ENCODE measurements at places on chromosomes 13 and 19.

DNA sequence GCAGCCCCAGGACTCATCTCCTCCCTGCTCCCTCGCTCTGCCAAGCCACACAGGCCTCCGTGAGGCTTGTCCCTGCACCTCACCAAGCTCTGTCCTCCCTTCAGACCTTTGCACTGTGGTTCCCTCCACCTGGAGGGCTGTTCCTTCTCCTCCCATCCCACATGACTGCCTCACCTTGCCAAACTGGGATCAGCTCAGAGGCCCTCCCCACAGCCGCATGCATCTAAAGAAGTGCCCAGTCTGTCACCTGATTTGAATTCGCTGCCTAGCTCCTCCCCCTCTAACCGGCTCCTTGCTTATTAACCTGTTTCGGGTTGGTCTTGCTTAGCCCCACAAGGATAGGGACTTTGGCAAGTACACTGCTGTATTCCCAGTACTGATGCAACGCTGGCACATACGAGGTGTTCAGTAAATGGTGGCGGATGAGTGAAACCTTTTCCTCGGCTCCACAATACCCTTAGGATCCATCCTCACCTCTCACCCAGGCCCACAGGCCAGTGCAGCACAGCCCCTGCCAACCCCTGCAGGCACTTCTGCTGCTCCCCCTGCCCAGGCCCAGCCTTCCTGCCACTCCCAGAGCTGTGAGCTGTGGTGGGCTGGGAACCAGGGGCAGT is 4.4 kb downstream of the AKT2 start:
- no peak for DNase-seq

DNA sequence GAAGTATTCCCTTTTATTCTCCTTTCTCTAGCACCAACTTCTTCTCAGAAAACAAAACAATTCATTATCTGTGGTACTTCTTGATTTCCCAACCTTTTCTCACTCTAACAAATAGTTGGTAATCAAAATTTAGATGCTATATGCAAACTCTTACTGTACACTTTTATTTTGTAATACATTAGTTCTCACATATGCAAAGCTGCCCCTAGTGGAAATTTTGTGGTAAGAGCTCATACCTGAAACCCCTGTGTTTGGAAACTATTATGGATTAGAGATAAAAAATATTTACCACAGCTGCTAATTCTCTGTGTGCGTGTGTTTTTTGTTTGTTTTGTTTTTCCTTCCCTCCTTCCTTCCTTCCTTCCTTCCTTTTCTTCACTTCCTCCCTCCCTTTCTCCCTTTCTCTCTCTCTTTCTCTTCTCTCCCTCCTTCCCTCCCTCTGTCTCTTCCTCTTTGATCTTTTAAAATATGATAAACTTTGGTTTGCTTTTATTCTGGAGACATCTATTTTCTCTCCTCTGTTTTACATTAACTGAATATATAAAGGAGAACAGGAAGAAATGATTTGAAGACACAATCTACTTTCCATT is 537.4 kb downstream of the SLITRK6 start:
- DNase-seq: peak; percentile 8

DNA sequence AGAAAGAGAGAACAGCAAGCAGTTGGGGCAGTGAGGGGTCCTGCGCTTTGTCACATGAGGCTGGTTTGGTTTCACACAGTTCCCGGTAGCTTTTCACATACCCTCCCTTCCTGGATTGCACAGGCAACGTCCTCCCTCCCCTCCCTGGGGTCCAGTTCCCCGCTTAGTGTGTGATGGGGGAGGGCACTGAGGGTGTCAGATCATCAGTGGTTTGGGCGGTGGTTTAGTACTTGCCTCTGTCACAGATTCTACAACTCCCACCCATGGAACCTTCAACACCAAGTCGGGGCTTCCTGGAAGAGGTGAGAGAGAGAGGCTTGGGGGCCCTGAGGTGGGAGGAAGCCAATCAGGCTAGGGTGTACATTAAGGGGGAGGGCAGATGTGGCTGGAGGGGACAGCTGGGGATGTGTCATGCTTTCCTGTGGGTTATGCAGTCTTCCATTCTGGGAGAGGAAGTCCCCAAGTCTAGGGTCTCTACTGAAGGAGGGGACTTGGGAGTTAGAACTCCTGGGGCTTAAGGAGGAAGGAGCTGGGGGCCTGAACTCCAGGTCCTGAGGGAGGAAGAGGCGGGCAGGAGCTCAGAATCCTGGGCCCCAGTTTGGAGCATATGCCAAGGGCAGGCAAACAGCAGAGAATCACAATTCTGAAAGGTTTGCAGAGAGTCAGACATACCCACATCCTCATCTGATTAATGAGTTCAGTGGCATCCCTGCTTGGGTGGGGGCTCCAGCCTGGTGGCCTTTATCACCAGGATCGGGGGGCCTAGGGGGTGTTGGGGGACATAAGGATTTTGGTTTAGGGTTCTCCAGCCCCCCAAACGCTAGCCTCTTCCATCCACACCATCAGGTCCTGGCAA is at the start of gene NKG7:
TSS of gene NKG7 (minus strand) at position 6 of the 856 bp plus-strand sequence. CDS start 119 bp downstream, outside the sequence.
- peak; percentile 89 for DNase-seq

- DNase-seq: no peak
Observed at GRCh38 chr19:36125557-36125956, 10.3 kb downstream of the TBCB start.

GRCh38 chr13:99214232-99214631 is 13.6 kb downstream of the UBAC2 start:
- peak; percentile 66 for DNase-seq

DNA sequence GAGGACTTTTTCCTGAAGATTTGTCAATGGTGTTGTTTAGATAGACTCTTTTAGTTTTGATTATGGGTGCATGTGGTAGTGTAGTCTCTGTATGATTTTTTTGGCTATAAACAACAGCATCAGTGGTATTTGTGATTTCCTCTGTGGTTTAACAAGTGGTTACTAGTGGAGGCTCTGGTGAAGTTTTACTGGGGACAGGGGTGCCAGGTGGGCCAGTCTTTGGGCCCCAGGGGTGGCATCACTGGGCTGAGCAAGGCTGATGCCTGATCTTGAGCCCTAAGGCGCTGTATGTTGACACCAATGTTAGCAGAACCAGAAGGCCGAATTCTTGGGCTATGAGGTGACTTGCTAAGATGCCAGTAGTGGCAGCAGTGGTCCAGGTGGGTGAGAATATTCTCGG is 811.4 kb downstream of the DACH1 start:
- DNase-seq: no peak

- no peak for DNase-seq
Observed at GRCh38 chr13:51921790-51922740, 60.3 kb downstream of the CCDC70 start.

DNA sequence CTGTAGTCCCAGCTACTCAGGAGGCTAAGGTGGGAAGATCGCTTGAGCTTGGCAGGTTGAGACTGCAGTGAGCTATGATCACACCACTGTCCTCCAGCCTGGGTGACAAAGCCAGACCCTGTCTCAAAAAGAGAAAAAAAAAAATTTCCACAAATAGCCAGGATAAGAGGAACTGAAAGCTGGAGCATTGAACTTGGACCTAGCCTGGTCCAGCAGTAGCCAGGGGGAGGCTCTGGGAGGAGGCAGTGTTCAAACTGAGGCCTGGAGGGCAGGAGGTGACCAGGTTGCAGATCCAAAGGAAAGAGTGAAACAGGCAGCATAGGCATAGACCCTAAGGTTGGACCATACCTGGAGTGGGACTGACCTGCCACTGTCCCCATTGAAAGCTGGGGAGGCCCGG is 26.9 kb upstream of the PIK3R2 start:
- DNase-seq: no peak

GRCh38 chr19:4185413-4186086 is 3.1 kb downstream of the ANKRD24 start:
- no peak for DNase-seq

DNA sequence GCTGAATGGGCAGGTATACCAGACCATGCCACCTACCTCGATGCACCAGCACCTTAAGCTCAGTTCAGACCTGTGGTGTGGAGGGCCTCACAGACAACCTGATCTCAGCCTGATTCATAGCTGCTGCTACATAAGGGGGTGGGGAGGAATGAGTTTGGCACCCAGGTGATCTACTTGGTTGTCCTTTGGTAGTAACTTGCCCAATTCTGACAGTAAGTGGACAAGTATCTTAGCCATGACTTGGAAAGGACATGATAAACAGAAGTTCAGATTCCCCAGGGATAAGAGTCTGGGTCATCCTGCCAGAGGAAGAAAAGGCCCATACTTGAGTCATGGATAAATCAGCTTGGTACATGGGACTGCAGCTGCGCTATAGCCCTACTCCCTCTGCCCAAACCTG is 28.4 kb upstream of the SOHLH2 start:
- no peak for DNase-seq

DNA sequence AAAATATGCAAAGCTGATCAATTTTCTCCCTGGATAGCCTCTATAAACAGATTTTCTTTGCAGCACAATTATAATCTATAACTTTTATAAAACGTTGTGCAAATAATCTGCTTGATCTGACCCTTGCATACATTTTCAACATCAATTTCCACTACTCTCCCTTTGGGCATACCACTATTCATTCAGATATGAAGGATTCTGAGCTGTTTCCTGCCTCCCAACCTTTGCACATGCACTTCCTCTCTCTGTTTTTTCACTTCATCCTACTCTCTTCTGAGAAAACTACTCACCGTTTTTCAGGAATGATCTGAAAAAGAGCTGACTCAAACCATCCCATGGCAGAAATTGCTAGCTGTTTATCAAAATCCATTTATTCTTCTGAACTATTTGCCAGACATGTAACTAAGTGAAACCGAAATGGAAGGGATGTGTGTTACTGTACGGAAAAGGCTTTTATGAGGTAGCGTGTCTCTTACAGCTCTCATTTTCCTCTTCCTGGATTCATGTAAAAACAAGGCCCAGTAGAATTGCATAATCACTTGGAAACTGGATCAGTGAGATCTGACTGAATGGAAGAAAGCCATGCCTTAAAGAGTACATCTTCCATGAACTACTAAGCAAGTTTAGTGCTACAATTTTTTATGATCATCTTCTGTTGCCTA is 1447.3 kb upstream of the MIR17HG start:
- DNase-seq: no peak

DNA sequence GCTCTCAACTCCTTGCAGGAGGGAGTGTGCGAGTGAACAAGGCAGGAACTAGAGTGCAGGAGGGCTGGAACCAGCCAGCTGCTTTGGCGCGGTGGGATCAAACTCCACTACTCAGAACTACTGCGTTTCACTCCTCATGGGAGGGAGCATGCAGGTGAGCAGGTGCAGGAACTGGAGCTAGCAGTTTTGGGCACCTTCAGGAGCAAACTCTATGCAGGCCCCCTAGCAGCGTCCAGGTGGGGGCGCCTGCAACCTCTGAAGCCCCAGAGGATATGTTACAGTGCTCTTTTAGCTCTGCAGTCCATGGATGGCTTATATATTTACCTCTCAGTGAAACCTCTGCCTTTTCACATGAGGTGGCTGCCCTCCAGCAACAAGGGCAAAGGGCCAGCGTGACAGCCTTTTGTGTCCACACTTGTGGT is 1303.4 kb downstream of the PCDH9 start:
- DNase-seq: no peak

- DNase-seq: no peak
Observed at GRCh38 chr19:41612483-41612882, 14.4 kb downstream of the CEACAM4 start.

GRCh38 chr13:38213314-38213713 is 136.3 kb upstream of the UFM1 start:
- no peak for DNase-seq

DNA sequence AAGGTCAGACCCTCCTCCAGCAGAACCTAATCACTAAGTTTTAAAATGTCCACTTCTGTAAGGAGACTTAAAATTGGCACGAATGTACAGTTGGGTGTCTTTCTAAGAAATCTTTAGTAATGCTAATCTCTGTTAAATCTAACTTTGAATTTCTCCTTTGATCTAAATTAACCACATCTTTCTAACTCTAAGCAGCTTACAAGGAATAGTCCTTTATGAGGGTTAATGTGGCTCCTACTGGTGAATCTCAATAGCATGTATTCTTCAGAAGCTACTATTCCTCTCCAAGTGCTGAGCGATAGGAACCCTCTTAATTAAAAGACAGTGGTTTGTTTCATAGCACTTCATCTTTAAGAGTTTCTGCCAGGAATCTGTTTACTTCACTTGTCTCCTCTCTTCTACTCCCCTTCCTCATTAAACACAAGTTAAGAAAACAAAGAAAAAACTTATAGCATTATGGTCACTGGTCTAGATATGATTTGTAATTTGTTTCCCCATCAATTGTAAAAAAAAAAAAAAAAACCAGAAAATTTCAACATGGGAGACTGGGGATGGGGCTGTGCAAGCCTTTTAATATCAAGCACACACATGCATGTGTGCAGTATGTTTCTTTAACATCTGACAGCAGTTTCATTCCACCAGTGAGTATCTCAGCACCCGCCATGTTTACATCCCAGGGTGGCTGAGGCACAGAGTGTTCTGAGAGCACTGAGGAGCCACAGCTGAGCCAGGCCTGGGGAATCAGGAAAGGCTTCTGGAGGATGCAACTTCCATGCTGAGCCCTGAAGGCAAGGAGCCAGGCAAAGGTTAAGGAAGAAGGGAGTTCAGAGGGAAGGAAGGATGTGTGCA is 57.7 kb downstream of the ATP7B start:
- DNase-seq: peak; percentile 28

GRCh38 chr13:38752686-38753085 is 65.8 kb downstream of the FREM2 start:
- no peak for DNase-seq

GRCh38 chr13:67238277-67238859 is 8.2 kb upstream of the PCDH9 start:
- DNase-seq: peak; percentile 61

GRCh38 chr13:20715330-20715712 is 11.8 kb downstream of the IL17D start:
- no peak for DNase-seq

GRCh38 chr13:110557610-110558305 is 3.8 kb downstream of the RAB20 start:
- DNase-seq: no peak

- DNase-seq: no peak
Observed at GRCh38 chr13:21723807-21724505, 53.1 kb downstream of the FGF9 start.

- peak; percentile 98 for DNase-seq
Observed at GRCh38 chr19:15466851-15467733, 2.7 kb upstream of the RASAL3 start.

GRCh38 chr19:1854542-1855039 is 6.3 kb upstream of the REXO1 start:
- no peak for DNase-seq

- DNase-seq: no peak
Observed at GRCh38 chr13:39306639-39307589, 268.7 kb downstream of the NHLRC3 start.

GRCh38 chr13:23506071-23506806 is 64.0 kb upstream of the TNFRSF19 start:
- no peak for DNase-seq
